ENCODE measurements at places on chromosomes 1 and 21.

DNA sequence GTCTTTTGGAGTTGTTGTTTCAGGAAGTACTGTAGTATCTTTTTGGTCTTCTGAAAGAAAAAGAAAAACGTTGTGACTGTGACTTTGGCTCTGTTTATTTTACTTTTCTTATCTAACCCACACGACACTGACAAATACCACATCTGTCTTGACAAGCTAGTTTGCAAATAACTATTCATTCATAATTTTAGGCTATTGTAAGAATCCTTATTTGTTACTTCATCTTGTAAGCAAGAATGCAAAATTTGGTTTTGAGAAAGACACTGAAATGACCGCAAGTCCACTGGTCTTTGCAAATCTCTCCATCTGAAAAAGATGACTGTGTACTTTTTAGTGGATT is 12.7 kb downstream of the TGFB2 start:
- no peak for DNase-seq

- DNase-seq, result no peak
Measured at GRCh38 chr1:168230709-168231108, 4.9 kb downstream of the SFT2D2 start.

GRCh38 chr1:58391056-58391455 is 155.5 kb downstream of the OMA1 start:
- DNase-seq, result no peak

DNA sequence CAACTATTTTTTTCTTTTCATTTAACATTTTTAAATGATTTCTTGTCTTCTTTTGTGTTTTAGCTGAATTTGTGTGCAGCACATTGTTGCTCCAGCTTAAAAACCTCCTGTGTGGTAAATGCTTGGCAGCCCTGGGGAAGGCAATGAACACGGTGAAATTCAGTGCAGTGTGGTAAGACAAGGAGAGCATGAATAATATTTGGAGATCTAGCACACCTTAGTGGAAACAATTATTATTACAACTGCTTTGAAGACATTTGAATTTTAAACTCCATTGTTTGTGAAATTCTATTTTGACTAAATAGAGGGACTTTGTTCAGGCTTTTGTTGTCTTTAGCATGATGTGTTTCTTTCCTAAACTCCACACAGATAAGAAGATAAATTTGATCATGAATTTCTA is 242.6 kb upstream of the CXADR start:
- DNase-seq, result no peak

DNA sequence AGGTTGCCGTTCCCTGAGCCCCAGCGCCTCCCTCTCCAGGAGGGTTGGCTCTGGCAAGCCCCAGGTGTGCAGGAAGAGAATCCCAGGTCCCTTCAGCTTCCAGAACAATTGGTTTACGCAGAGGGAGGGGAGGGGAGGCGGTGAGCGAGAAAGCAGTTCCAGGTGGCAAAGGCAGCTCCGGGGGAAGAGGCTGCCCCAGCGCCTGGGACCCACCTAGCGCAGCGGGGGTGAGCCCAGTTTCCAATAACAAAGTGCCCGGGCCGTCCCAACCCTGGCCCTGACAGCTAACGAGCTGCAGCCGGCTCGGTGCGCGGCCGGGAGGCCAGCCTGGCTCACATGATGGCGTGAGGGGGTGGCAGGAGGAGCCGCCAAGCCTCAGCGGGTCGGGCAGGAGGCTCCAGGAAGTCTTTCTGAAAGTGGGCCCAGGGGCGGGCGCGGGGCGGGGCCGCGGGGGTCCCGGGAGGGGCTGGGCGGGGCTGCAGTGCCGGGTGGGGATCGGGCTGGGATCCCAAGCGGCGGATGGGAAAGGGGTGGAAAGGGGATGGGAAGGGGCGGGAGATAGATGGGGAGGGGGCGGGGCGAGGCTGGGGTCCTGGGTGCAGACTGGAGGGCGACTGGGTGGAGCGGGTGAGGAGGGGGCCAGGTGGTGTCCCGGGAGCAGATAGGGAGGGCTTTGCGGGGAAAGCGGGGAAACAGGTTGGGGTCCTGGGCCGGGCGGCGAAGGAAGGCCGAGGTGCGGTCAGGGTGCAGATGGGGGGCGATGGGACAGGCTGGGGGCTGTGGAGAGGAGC is 22.8 kb downstream of the DHRS3 start:
- DNase-seq, result no peak

- no peak for DNase-seq
Measured at GRCh38 chr1:179881642-179882252, 338 bp upstream of the TOR1AIP1 start.

- DNase-seq, result no peak
Measured at GRCh38 chr1:36731226-36732014, 248.7 kb upstream of the CSF3R start.

DNA sequence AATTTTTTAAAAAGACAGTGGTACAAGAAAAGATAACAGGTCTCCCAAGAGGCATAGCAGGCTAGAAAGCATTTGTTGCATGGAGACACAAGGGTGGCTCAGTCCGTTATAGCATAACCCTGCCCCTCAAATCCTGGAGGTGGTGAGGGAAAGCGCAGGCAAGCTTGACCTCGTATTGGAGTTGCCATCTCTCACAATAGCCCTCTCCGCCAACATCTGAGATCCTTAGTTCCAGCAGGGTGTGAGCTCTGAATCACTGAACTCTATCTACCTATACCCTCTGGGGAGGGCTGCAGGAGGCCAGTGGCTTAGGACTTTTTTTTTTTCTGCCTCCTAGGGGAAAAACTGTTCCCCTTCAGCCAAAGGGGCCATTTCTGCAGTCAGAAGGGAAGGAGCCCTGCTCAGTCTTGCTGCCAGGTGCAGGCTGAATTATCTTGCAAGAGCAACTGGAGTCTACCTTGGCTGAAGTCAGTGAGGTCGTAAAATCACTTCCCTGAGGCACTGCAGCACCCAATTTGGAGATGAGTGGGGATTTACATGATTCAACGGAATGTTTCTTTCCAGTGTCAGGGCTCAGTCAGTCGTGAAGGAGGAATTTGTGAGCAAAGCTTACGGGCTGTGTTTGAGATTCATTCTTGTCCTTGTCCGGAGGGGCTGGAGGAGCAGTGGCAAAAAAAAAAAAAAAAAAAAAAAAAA is 17.2 kb upstream of the C8A start:
- DNase-seq, result no peak

DNA sequence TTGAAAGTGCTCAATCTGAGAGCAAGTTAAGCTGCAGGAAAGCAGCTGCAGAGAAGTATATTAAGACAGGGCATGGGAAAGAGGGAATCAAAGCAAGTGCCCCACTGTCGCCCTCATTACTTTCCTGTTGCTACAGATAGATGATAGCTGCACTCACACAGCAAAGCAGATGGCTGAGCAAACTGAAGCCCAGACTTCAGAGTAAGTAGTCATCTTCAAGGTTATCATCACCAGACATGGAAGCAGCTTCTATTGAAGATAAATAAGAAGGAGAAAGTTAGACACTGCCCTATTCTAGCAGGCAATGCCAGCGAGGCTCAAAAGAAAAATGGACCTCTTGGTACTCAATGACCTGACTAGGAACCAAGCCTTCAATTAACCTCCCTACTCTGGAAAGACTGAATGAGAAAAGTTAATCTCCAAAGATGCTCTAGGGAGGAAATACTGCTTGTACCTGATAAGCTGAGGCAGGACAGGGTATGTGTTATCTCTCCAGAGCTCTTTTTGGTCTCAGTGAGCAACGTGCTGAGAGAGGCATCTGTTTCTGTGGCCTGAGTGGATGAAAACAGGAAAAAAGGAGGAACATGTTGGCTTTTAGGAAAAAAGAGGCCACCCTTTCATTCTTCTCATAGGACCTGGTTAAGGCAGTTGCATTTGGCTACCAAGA is 11.1 kb upstream of the MRPL9 start:
- DNase-seq, result no peak

- no peak for DNase-seq
Measured at GRCh38 chr1:25068829-25069228, 138.8 kb upstream of the RUNX3 start.

- DNase-seq, result no peak
Measured at GRCh38 chr1:40392221-40392620, 18.7 kb downstream of the SMAP2 start.

GRCh38 chr1:43711049-43711448 is 3.7 kb downstream of the ST3GAL3 start:
- DNase-seq, result no peak

DNA sequence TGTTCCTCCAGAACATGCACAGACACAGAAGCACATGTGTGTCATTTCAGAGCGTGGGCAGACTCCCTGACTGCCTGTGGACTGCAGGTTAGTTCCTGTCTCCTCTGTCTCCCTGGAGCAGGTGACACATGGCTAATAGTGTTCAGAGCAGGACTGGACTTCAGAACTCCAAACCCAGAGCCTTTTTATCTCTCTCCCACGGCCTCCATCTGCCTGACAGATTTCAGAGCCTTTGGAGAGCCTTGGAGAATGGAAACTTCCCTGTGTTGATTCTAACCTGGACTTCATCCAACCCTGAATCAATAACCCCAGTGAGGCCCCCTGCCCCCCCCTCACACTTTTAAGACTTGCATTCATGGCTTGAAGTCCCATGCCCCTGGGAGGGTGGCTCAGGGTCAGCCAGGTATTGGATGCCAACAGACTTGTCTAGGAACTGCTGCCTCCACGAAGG is 44.4 kb downstream of the C1orf198 start:
- DNase-seq, result no peak

DNA sequence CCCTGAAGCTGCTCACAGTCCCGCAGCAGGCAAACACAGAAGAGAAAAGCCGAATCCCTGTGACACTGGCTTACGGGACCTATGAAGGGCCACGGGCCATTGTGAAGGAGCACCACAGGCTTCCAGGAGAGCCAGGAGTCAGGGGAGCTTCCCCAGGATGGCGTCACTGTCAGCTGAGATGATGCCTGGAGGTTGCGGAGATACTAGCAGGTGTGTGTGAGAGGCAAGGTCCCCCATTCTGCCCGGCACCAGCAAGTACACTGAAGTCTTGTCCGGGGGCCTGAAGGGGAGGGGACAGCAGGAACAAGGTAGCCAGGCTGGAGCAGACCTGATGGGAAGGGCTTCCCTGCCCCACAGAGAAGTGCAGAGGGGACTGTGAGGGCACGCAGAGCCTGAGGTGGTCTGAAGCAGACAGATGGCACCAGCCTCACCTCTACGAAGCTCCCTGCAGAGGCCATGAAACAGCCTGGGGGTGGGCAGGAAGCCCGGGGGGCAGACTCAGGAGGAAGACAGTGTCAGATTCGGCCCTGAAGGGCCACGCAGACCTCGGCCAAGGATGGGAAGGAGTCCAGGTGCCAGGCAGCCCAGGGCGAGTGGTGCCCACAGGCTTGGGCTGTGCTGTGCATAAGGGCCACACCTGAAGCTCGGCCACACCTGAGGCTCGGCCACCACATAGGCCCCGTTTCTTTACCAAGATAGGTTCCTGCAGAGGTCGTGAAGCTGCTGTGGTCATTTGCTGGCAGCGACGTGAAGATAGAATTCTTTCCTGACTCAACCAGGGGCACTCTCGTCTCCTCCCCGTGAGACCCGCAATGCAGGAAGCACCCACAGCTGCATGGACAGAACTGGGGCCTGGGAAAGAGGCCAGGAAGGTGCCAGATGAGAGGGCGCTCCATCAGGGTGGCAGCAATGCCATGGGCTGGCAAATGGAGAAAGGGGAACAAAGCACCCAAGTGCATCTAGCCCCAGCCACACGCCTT is 10.1 kb downstream of the TCP10L start:
- no peak for DNase-seq

DNA sequence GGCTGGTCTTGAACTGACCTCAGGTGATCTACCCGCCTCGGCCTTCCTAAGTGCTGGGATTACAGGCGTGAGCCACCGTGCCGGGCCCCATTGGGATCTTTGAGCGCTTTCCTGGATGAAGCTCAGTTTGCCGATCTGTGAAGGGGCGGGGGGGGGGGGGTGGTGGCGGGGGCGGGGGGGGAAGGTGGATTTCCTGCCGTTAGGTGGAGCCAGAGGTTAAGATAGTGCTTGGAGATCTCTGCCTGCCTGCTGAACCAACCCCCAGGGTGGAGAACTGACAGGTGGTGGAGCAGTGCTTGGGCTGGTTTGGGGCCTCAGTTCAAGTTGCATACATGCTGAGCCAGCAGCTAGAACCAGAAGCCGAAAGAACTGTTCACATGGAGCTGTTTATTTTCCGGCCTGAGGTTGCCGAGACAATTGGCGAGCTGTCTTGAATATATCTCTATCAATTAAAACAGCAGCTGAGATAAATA is 1.7 kb downstream of the TMCC2 start:
- peak; percentile 32 for DNase-seq

DNA sequence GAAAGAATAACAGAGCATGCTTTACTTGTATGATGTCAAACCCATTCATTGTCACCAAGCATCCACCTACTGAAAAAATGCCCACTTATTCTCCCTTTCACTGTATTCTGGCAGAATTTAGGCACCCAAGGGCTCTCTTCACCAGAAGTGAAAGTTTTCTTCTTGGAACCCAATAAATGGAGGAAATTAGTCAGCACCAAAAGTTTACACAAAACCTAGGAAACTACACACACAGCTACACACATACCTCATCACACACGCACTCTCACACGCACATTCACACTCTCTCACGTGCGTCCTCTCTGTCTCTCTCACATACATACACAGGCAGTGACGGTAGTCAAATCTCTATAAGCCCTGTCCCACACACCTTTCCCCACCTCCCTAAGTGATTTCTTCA is 37.6 kb downstream of the MCOLN2 start:
- no peak for DNase-seq

DNA sequence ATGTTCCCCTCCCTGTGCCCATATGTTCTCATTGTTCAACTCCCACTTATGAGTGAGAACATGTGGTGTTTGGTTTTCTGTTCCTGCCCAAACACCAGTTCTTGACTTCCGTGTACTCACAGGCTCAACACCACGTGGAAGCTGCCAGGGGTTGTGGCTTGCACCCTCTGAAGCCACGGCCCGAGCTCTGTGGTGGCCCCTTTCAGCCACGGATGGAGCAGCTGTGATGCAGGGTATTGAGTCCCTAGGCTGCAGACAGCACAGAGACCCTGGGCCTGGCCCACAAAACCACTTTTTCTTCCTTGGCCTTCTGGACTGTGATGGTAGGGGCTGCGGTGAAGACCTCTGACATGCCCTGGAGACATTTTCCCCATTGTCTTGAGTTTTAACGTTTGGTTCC is 111.6 kb downstream of the SYT14 start:
- DNase-seq, result no peak

GRCh38 chr1:193062698-193063463 is 3.5 kb downstream of the RO60 start:
- DNase-seq, result no peak

GRCh38 chr1:90726425-90726985 is 9.4 kb upstream of the BARHL2 start:
- DNase-seq, result no peak

GRCh38 chr1:168261390-168261789 is 19.3 kb upstream of the TBX19 start:
- DNase-seq, result no peak

DNA sequence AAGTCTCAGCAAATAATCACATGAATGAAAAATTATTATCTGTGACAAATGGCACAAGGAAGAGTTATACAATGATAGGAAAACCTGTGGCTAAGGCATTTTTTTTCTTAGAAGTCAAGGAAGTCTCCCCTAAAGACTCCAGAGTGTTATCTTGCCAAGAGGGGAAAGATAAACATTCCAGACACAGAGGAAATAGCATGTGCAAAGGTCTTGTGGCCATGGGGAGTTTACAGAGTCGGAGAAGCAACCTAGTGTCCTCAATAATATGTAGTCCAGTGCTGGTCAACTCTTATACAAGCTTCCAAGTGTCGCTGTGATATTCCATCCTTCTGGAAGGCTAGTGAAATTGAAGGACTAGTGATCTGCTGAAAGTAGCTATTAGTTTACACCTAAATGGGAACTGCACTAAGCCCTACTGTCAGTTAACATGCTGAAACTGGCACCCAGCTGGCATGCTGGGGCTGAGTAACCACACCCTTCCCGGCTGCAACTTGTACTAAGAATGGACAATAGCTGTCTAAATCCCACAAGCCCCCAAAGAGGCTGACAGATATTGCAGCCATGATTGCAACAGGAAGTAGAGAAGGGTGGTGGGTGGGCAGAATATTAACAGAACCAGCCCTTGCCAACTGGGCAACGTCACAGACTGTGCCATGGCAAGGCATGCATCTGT is 11.5 kb upstream of the ATP1B1 start:
- no peak for DNase-seq

All from activated CD4-positive, CD25-positive, alpha-beta regulatory T cell (primary cell).